GM12878 (cell line): ENCODE measurements at places on chromosomes 4 and X.

GRCh38 chrX:100120956-100121355 lies 289.1 kb downstream of the PCDH19 start:
- no peak for DNase-seq

DNA sequence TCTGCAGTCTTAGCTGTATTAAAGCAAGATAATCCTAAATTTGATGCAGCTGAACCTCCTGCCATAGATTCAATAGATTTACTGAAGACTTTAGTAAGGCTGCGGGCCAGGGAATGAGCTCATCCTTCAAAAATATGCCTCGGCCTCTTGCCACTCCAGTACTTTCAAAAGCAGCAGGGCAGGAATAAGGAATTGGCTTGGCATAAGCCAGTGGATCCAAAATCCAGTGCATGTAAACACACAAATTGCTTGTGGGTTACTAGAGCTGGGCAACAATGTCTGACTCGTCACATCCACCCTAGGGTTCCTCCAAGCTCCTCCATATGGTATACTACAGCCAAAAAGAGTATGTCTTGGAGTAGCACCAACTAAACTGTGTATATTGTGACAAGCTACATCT lies 165.0 kb downstream of the AMELX start:
- DNase-seq: no peak

GRCh38 chrX:44744799-44745198 lies 99.0 kb upstream of the DUSP21 start:
- no peak for DNase-seq

GRCh38 chrX:93594780-93595179 lies 78.6 kb downstream of the NAP1L3 start:
- DNase-seq: no peak

DNA sequence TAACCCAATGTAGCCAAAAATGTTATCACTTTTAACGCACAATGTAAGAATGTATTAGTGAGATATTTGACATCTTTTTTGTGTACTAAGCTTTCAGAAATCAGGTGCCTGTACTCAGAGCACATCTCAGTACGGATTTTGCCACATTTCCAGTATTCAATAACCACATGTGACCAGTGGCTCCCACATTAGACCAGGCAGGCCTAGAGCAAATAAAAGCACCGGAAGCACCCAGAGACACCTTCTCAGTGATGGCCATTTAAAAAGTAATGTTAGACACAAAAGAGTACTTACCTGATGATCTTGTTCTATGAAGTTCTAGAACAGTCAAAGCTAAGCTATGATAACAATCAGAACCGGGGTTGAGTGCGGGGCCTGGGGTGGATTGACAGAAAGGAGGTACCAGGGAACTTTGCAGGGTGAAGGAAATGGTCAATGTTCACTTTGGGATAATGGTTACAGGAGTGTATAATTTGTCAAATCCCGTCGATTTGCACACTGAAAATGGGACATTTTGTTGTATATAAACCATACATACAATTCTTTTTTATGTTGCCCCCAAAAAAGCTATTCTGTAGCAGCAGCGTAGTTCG lies 1.2 kb downstream of the CTPS2 start:
- DNase-seq: no peak

GRCh38 chr4:20572976-20573375 lies 127.3 kb upstream of the PACRGL start:
- DNase-seq: no peak

- DNase-seq: no peak
Observed at GRCh38 chr4:184409911-184410692, 64.2 kb downstream of the IRF2 start.

DNA sequence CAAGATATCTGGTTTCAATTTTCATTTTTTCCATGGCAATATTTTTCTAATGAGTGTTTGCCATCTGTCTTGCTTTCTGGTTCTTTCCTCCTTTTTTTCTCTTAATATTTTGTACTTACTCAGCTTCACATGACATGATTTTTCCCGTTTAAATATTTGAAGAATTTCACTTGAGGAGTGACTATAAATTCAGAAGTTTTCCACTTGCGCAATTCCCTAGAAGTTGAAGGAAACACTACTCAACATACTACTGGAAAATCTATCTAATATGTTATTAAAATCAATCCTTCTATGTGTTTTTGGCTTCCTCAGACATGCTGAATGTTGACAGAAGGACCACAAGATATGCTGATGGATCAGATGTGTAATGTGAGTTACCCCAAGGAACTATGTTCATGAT lies 36.8 kb upstream of the BANK1 start:
- no peak for DNase-seq

GRCh38 chr4:8844976-8845690 lies 26.5 kb downstream of the HMX1 start:
- no peak for DNase-seq

DNA sequence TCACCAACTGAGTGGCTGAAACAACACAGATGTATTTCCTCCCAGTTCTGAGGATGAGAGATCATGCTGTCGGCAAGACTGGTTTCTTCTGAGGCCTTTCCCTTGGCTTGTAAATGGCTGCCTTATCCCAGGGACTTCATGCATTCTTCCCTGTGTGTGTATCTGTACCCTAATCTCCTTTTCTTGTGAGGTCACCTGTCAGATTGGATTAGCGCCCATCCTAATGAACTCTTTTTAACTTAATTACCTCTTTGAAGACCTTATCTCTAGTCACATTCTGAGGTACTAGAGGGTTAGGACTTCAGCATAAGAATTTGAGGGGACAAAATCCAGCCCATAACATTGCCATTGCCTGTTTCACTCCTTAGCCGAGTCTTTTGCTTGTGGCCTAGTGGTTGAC lies 59.5 kb upstream of the TMEM150C start:
- DNase-seq: no peak

GRCh38 chr4:141020801-141021261 lies 112.4 kb downstream of the RNF150 start:
- no peak for DNase-seq

DNA sequence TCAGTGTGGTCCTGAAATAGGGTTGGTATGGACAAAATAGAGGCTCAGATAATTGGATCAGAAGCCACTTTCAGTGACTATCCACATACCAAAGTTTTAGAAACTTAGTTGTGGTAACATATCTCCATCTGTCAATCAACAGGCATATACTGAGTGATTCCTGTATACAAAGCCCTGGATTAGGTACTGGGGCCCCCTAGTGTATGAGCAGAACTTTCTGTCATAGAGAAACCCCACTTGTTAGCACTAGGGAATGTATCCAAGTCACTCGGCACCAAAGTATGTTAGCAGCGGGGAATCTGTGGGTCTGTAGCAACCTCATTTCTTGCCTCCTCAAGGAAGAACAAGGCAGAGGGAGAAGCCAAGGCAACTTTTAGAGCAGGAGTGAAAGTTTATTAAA lies 50.7 kb downstream of the MAP7D3 start:
- DNase-seq: no peak

DNA sequence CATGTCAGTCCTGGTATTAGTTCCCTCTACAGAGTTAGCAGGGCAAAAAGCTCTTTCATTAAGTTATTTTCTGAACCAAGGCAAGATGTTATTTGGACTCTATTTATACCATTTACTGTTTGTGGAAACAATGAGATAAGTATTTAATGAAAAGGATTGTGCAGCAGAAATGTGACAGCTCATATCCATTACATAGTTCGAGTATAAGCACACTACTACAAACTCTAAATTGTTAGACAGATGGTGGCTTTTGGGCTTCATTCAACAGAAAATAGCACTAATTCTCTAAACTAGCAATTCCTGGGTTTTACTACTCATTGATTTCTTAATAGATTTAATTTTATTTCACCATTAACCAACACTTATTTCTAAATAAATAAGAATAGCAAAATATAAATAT lies 95.2 kb upstream of the ANK2 start:
- DNase-seq: no peak

GRCh38 chrX:34238896-34239295 lies 106.8 kb upstream of the FAM47A start:
- no peak for DNase-seq

DNA sequence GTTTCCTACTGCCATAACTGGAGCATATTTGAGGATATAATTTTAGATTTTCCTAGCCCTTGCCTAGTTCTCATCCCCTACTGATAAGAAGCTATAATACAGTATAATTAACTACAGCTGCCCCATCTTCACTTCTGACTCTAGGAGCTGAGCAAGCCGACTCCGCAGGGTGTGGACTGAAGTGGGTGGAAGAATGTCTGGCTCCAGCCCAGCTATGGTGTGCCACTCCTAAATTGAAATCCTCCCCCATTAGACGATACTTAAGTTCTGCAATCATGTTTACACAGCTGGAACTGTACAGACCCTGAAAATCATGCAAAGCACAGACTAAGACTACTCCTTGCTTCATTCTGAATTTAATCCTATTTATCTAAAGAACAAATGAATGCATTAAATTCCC lies 93.1 kb downstream of the PCDH19 start:
- no peak for DNase-seq

DNA sequence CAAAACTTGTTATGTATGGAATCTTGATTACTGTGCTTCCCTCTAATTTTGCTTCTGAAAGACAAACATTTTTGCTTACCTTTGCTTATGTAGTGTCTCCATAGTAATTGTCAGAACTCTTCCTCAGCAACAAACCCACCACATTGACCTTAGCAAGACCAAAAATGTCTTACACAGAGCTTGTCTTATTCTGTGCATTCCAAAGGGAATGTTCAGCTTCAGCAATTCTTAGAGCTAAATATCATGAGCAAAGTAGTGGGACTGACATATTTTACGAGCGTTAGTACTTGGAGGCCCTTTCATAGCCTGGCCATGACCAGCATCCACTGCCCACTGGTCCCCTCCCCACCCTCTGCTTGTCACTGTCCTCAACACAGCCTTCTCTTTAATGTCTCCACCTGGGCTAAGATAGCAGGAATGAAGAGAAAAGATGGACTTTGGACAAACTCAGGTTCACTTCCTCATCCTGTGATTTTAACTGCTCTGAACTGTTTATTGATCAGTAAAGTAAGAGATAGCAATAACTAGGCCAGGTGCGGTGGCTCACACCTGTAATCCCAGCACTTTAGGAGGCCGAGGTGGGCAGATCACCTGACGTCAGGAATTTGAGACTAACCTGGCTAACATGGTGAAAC lies 15.5 kb upstream of the SH3D19 start:
- DNase-seq: no peak

DNA sequence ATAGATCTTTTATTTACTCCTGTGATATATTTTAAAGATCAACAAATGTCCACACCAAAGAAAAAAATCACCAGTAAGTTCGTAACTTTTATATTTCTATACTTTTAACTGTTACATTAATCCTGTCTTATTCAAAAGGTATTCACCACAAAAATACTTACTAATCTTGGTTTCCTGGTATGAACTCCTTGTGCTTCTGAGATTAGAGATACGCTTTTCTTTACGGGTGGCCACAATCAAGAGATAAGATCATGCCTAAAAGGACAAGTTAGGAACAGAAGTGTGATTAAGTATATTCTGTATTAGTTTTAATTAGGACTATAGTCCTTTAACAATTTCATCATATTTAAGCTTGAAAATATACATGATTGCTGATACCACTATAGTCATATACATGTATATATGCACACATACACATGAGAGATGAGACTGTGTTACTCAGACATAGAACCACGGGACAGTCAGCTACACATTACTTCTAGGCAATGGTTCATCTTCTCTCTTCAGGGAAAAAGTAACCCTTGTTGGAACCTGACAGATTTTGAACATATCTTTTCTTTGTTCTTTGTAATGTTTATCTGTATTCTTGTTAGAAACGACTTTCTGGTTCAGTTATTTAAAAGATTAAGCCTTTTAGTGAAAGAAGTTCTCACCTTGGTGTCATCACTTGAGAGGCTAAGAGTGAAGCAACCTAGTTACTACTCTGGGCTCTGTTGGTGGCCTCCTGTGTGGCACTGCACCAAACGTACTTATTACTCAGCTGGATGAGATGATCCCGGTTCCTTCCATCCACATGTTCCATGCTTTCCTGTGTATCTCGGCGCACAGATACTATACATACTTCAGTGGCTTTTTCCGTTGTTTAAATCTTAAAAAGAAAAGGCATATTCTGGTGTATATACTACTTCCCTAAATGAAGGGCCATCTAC lies 146.1 kb downstream of the CBR4 start:
- DNase-seq: no peak

- no peak for DNase-seq
Observed at GRCh38 chrX:15913146-15913545, 58.5 kb upstream of the AP1S2 start.

GRCh38 chr4:10639664-10640063 lies 44.9 kb downstream of the CLNK start:
- DNase-seq: no peak

- no peak for DNase-seq
Observed at GRCh38 chrX:7815166-7815805, 27.7 kb upstream of the VCX start.

DNA sequence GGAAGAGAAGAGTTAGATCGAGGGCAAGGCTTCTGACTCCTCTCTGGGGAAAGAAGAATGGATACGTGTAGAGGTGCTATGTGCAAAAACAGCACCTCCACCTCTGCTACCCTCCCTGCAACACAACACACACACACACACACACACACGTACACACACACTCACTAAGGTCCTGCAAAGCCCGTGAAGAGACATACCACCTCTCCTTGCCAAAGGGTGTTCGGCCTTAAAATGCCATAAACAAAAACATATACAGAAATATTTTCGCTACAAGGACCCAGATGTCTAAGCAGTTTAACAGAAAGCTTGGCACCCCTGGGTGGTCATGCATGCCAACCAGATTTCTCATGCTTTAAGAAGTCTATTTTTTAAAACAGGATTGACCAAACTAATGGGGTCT lies 1.5 kb downstream of the TIFA start:
- DNase-seq: no peak

DNA sequence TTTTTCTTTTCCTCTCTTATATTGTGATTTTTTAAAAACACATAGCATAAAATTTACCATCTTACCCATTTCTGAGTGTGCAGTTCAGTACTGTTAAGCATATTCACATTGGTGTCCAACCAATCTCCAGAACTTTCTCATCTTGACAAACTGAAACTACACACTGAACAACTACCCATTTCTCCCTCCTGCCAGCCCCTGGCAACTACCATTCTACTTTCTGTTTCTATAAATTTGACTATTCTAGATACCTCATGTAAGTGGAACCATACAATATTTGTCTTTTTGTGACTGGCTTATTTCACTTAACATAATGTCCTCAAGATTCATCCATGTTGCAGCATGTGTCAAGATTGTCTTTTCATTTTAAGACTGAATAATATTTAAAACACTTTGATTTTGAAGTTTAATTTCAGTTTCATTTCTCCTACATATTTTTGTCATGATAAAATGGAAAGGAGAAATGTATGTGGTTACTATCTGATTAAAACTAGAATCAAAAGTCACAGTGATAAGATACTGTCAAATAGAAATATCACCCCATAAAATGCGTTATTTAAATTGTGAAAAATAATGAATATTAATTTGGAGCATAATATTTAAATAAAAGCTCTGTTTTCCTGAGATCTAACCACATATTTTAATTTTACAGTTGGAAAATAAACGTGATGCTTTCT lies 122.8 kb downstream of the DIPK2B start:
- peak; percentile 62 for DNase-seq

GRCh38 chr4:173275150-173275549 lies 59.0 kb downstream of the HMGB2 start:
- DNase-seq: no peak
